Spinal cord (tissue), 10 donors: ENCODE measurements at places on chromosomes 6 and 20.
A peak's percentile ranks its signal among the peaks of the same experiment; 100 is the strongest.

GRCh38 chr20:59204165-59204894 lies 40.7 kb downstream of the ZNF831 start:
- no peak overlapping the region for H3K27ac ChIP-seq
- DNase-seq, result no peak
- H3K27me3 ChIP-seq, result no peaks in the 10 kb centered on the region
- H3K4me3 ChIP-seq, result no peak overlapping the region
- H3K36me3 ChIP-seq, result no peaks in the 10 kb centered on the region
- H3K4me1 ChIP-seq, result peaks cover 10% of the 10 kb centered on the region

DNA sequence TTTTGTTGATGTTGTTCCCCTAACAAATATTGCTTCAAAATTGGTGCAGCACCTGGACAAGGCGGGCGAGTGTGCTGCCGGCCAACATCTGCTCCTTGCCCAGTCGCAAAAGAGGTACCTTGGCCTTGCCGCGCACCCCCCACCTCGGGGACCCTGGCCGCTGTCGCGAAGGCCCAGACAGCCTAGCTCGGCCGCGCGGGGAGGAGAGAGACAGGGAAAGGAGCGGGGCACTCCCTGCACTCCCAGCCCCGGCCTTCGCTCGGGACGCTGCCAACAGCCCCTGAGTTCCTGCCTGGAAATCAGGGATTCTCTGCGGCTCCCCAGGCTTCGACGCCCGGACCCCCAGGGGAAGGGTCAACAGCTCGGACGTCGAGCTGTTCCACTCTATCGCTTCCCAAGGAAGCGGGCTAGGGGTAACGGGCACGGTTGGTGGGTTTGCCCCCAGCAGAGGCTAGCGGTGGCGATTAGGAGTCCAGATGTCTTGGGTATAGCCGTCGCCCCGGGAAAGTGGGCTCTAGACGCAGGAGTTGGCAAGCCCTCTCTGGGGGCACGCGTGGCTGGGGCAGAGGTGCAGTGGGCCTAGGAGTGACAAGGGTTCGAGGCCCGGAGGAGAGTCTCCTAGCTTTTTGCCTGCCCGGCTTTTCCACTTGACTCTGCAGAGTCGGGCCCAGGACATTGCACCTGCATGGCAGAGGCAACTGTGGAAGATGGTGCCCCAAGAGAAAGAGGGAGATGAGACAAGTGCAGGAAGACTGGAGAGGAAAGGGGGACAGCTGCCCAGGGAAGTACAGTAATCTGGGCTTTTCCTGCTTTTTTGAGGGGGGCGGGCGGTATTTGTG lies 8.2 kb downstream of the POU3F2 start:
- peak overlapping the region; percentile 91 for H3K27ac ChIP-seq
- peaks cover 60% of the 10 kb centered on the region for H3K27me3 ChIP-seq
- peak; percentile 30 for DNase-seq
- H3K4me1 ChIP-seq, result peaks cover 34% of the 10 kb centered on the region
- H3K36me3 ChIP-seq, result peaks cover 10% of the 10 kb centered on the region

DNA sequence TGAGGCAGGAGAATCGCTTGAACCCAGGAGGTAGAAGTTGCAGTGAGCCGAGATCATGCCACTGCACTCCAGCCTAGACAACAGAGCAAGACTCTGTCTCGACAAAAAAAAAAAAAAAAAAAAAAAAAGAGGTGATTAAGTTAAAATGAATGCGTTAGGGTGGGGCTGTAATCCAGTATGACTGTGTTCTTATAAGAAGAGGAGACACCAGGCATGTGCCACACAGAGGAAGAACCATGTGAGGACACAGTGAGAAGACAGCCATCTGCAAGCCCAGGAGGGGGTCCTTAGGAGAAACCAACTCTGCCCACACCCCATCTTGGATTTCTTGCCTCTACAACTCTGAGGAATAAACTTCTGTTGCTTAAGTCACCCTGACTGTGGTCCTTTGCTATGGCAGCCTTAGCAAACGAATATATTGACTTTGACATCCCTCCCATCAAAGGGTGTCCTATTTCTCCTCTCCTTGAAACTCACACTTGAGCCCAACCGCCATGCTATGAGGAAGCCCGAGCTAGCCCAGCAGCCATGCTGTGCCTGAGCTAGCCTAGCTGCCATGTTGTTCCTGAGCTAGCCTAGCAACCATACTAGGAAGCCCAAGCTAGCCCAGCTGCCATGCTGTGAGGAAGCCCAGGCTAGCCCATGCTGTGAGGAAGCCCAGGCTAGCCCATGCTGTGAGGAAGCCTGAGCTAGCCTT lies 15.8 kb upstream of the PPP1R16B start:
- no peaks in the 10 kb centered on the region for H3K36me3 ChIP-seq
- no peaks in the 10 kb centered on the region for H3K27me3 ChIP-seq
- H3K4me1 ChIP-seq, result no peaks in the 10 kb centered on the region
- H3K27ac ChIP-seq, result no peak overlapping the region
- H3K4me3 ChIP-seq, result no peak overlapping the region
- no peak for DNase-seq

DNA sequence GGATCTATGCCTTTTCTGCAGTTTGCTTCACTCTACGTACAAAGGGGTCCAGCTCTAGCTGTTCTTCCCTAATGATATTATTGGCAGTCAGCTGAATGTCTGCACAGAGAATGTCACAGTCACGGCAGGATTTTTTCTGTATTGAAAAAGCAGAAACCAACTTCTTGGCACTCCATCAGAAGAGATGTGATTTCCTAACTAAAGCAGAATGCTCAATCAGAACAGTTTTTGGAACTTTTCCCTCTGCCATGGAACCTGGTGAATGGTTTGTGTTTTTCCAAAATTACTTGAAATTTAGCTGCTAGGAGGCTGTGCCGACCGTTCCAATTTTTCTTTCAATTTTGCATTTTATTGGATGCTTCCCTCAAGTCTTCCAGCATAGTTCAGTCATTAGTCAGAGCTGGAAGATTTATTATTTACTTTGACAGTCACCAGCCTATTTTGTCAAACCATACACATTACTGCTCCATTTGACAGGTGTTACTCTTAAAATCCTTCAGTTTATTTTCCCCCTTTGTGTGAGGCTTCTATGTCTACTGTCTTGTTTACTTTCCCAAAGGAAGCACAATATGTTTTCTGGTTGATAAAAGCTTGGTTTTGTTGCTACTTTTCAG lies 259.6 kb upstream of the EPHA7 start:
- no peaks in the 10 kb centered on the region for H3K4me1 ChIP-seq
- no peaks in the 10 kb centered on the region for H3K27me3 ChIP-seq

GRCh38 chr6:122068291-122068769 lies 331.1 kb upstream of the HSF2 start:
- no peak for DNase-seq
- no peaks in the 10 kb centered on the region for H3K4me1 ChIP-seq
- no peak overlapping the region for H3K4me3 ChIP-seq
- H3K27ac ChIP-seq, result peak overlapping the region; percentile 49
- H3K36me3 ChIP-seq, result no peaks in the 10 kb centered on the region
- no peaks in the 10 kb centered on the region for H3K27me3 ChIP-seq
